ENCODE measurements at places on chromosomes 6 and 20.

DNA sequence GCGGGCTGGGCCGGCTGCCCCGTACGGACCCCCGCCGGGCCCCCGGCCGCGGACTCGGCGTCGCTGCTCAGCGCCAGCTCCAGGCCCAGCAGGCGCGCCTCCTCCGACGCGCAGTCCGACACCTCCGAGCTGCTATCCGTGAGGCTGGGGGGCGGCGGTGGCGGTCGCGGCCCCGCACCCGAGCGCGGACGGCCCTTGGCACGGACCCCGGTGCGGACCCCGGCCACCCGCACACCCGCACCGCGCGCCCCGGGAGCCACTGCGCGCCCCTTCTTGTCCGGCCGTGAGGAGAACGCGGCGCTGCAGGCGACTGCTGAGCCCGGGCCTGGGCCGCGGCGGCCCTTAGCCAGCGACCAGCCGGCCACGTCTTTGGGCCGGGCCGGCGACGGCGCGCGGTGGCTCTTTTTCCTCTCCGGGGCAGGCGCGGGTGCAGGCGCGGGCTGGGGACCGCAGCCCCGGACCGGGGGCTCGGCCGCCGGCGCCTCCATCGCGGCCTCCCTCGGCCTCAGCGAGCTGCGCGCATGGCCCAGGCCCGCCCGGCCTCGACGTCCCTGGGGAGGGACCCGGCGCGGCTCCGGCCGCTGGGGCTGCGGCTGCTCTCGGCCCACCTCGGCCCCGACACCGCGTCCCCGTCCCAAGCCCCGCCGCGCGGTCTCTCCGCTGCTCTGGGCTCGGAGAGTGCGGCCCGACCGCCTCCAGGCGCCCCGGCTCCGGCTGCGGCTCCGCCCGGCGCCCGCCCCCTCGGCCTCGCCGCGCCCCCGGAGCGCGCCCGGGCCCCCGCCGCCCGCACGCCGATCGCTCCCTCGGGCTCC lies 12.9 kb upstream of the TLDC2 start:
- DNase-seq, result no peak

GRCh38 chr20:19540392-19540791 lies 217.7 kb upstream of the RIN2 start:
- no peak for DNase-seq

- no peak for DNase-seq
Measured at GRCh38 chr6:37285861-37286311, 27.9 kb upstream of the TMEM217 start.

GRCh38 chr6:110181131-110182030 lies 1.2 kb downstream of the CDC40 start:
- DNase-seq, result no peak

GRCh38 chr6:17212546-17213371 lies 68.4 kb upstream of the RBM24 start:
- no peak for DNase-seq

DNA sequence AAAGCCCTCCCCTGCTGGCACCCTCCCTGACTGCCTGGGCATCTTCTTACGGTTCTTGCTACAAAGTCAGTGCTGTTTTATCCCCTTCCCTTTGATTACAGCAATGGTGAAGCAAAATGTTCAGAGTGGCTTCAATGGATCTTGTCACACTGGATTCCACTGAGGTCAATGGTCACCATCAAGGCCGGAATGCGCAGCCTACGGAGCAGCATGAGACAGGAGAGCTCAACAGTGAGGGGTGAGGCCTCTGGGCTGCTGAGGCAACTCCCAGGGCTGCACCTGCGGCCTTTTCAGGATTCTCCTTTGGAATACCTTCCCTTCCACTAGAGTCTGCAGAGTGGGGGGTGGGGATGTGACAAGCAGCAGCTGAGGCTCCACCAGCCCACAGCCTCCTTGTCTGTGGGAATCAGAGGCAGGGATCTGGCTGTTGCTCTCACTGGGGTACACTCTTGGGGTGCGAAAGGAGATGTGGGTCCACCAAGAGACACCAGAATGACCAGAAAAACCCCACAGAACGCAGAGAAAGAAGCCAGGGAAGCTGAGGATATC lies 40.4 kb upstream of the EMILIN3 start:
- no peak for DNase-seq

- DNase-seq, result no peak
Measured at GRCh38 chr20:15446373-15446772, 1109.0 kb upstream of the FLRT3 start.

- DNase-seq, result no peak
Measured at GRCh38 chr6:17640477-17640917, 40.4 kb downstream of the FAM8A1 start.

- peak; percentile 49 for DNase-seq
Measured at GRCh38 chr6:42923666-42924065, 5.6 kb upstream of the CNPY3 start.

GRCh38 chr20:19934792-19935491 lies 82.2 kb upstream of the NAA20 start:
- DNase-seq, result no peak

GRCh38 chr6:26235302-26235670 lies 129.7 kb upstream of the BTN3A2 start:
- peak; percentile 41 for DNase-seq

DNA sequence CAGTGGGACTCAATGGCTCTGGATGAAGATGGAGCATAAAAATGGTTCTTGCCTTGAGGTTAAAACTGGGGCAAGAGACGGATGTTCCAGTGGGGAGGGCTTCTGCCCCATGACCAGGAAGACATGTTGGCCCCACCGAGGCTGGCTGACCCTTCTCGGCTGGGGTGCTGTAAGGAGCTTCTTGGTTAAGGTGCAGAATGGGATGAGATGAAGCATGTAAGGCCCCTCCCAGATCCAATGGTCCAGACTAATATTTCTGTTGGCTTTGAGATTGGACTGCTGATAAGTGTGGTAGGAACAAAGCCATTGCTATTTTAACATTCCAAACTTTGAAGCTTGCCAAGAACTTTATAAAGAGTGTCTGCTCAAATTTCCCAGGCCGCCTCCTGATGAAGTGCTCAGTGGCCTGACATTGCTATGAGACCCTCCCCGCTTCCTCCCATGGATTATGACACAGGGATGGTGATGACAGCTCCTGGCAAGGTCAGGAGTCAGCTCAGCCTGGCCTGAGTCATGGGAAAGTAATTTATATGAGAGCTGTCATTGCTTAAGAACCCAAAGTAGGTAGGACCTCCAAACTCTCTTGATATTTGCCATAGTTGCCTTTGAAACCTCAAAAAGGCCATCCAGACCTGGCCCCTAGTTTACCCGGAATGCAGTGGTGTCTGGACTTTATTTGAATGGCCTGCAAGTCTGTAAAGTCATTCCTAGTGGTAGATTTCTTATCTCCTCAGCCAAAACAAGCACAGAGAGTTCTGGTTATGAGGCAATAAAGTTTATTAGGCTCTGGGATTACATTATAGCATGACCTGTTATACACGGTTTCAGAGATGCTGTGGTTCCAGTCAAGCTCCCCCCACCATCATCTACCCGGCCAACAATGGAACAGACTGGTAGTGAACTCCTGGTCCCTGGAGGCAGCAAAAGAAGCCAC lies 55.2 kb downstream of the TGM2 start:
- DNase-seq, result no peak

DNA sequence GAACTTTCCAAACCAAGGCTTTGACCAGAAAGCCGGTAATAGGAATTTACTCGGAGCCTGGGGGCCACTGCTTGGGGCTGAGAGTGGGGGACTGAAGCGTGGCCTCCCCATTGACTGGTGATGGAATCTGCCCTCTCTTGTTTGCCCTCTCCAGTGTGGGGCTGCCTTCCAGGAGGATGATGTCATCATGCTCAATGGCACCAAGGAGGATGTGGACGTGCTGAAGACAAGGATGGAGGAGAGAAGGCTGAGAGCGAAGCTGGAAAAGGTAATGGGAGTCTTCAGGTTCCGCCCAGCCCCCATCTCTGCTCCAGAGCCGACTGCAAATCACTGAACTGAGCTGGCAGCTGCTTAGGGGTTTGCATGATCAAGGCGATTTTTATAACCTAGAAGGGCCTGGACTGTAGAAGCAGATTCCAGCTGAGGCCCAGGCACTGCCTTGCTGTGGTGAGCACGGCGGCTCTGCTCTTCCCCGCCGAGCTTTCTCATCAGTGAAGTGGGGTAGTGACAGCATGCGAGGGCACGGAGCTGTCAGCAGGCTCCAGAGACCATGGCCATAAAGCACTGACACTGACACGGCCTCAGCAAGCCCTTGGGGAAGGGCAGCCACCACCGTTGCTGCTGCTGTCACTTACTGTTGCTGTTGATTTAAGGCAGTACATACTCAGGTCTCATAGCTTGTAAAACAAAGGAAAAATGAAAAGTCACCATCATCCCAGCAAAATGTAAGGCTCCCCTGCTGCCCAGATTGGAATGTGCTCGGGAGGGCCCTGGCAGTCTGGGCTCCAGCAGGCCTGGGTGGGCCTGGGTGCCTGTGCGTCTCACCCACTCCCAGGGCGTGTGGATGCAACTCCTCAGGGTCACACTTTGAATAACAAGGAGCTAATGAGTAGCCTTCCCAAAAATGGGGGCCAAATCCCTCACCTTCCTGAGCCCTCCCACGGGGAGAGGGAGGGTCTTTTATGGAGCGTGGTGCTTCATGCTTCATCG lies 11.1 kb upstream of the FAM209A start:
- DNase-seq, result no peak

DNA sequence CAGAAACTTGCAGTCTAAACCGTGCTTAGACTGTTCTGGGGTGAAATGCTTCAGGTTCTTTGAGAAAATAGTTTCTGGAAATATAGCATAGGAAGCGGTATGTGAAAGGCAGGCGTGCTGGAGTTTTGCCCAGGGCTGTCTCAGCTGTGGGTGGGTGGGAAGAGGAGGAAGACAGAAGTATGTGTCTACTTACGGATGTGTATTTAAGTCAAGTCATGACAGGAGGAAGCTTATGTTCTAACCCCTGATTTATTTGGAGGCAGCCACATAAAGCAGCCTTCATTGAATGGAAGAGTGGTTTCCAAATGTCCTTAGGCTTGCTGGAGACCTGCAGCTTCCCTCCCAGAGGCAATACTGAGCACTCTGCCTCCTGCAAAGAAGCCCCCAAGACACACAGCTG lies 345.8 kb upstream of the PRND start:
- DNase-seq, result no peak

DNA sequence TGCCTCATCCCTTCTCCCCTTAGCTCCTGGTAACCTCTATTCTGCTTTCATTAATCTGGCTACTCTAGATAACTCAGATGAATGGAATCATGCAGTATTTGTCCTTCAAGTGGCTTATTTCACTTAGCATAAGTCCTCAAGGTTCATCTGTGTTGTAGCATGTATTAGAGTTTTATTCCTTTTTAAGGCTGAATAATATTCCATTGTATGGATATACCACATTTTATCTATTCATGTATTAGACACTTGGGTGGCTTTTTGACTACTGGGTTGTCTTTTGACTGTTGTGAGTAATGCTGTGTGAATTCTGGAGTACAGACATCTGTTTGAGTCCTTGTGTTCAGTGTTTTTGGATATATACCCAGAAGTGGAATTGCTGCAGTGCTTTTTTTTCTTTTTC lies 58.4 kb downstream of the PHF20 start:
- no peak for DNase-seq

DNA sequence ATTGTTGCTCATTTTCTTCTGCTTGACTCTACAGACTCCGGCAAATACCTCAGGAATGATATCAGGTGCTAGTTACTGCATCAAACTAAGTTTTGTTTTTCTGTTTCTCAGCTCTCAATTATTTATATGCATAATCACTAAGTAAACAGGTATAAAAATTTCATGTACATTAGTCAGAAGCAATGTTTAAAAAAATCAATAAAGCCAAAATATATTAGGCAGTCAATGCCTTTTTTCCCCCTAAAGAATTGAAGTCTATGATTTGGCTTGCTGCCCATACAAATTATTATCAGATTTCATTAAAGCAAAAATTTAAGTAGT lies 20.6 kb upstream of the MRS2 start:
- DNase-seq, result no peak

- DNase-seq, result no peak
Measured at GRCh38 chr6:35161266-35161665, 20.1 kb upstream of the TCP11 start.

DNA sequence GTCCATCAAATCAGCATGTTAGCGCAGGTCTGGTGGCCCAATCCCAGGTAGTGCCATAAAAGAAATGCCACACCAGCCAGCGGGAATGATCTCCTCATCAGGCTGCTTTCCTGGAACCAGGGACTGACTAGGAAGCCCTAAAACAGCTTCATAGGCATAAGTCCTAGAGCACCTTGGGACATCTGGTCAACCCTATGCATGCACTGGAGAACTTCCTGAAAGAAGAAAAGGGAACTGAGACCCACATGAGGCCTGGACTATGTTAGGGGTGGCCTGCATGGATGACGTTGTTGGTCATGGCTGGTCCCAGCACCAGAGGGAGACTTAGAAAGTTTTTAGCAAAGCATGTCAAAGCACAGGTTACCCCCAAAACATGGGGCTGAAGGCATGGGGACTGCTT lies 7.6 kb upstream of the KCNK16 start:
- DNase-seq, result no peak

DNA sequence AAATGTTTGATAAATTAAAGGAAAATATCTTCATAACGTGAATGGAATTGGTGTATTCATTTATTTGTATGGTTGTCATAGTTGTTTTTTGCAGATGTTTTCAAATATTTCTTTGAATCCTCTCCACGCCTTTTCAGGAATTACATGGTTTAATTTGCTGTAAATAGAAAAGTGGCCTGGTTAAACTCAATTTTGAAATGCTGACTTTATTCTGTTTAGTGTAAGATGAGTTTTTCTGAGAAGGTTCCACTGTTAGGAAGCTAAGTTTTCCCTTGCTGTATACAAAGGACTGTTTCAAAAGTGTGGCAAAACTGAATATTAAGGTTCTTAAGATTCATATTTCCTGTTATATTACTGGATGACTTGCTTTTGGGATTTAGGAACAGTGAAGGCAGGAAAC lies 503 bp upstream of the ZC2HC1B start:
- no peak for DNase-seq

- no peak for DNase-seq
Measured at GRCh38 chr6:12386816-12387215, 96.7 kb downstream of the EDN1 start.

DNA sequence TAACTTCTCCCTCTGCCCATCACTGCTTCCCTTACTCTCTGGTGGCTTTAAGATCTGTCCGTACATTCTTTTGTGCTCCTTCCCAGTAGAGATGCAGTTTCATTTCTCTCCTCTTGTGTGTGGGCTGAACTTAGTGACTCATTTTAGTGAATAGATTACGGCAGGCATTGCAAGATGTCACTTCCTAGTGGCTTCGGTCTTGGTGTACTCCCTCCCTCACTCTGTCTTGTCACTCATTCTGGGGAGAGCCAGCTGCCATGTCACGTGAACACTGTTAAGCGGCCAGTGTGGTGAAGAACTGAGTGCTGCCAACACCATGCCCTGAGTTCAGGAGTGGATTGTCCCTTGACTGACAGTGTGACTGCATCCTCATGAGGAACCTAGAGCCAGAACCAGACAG lies 115.9 kb downstream of the OTOR start:
- no peak for DNase-seq

DNA sequence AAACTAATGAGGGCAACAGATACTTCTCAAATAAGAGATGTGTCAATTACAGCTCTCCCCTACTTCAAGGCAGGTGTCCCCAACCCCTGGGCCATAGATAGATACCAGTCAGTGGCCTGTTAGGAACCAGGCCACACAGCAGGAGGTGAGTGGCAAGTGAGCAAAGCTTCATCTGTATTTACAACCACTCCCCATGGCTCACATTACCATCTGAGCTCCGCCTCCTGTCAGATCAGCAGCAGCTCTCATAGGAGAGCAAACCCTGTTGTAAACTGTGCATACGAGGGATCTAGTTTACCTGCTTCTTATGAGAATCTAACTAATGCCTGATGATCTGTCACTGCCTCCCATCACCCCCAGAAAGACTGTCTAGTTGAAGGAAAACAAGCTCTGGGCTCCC lies 422.1 kb downstream of the GJA1 start:
- no peak for DNase-seq

GRCh38 chr20:62617711-62618483 lies 24.4 kb upstream of the SLCO4A1 start:
- DNase-seq, result no peak

All from K562 (cell line).